ENCODE measurements at places on chromosomes 16 and 17.

DNA sequence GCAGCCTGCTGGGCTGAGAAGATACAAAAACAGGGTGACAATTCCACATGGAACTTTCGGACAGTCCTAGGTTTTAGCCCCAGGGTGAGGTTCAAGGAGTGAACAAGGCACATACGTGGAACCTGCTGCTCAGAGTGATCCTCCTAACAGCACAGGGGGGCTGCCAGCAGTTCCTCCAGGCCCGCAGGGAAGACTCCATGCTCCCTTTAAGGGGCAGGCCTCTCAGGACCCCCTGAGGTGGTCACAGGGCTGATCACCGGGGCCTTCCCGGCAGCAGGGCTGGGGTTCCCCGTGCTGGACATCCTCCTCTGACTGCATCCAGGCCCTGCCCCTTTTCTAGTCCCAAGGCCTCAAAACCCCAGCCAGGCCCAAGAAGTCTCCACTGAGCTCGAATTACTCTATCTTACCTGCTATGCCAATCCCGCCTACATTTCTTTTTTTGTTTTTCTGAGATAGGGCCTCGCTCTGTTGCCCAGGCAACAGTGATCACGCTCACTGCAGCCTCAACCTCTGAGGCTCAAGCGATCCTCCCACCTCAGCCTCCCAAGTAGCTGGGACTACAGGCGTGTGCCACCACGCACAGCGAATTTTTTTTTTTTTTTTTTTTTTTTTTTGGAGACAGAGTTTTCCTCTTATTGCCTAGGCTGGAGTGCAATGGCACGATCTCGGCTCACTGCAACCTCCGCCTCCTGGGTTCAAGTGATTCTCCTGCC lies 10.4 kb downstream of the CANT1 start:
- no peak for DNase-seq

DNA sequence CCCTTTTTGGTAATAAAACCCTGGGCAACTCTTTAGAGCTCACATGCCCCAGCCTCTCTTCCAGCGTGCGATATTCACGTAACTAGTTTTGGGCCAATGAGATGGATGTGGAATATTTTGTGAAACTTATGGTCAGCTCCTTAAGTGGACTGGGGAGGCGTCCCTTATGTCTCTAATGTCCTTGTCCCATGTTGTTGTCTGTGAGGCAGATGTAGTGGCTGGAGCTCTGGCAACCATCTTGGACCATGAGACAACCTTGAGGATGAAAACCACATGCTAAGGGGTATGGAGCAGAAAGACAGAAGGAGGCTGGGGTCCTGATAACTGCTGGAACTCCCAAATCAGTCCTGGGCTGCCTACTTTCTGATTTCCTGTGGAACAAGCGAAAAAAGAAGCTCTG lies 31.4 kb upstream of the GPRC5B start:
- DNase-seq: no peak

- DNase-seq: no peak
These were observed 33.7 kb upstream of the PVALEF start for GRCh38 chr17:81131486-81132196.

DNA sequence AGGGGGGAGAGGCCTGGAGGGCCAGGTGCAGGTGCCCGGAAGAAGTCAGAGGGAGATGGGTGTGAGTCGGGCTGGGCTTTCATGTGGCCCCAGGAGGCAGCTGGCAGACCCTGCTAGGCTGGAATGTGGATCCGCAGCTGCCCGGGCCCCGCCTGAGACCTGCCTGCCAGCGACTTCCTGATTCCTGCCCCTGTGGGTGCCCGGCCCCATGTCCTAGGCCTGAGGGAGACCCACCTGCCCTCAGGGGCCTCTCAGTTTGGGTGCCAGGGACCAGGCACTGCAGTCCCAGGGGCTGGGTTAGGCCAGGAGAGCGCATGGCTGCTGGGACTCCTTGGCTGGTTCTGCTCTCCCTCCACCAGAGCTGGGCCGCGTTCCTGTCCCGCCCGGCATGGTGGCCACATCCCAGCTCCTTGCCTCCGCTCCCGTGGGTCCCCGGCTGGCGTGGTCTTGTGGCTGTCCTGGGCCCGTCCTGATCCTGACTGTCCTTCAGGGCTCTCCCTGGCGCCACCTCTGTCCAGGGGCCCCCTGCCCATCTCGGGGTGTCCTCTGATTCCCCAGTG lies 22.1 kb upstream of the SPNS2 start:
- no peak for DNase-seq

DNA sequence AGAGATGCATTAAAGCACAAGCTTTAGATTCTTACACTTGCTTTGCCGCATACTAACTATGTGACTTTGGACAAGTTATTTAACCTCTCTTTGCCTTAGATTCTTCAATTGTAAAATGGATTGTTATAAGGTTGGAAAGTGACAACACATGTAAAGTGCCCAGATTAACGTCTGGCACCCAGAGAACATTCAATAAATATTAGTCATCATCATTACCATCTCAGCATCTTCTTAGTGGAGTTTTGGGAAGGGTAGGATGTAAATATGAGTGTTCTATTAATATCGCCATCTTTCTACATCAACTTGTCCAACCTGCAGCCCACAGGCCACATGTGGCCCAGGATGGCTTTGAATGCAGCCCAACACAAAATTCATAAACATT lies 27.4 kb upstream of the FAM20A start:
- DNase-seq: no peak

GRCh38 chr16:10609402-10609774 lies 29.0 kb upstream of the EMP2 start:
- DNase-seq: no peak

GRCh38 chr17:42706732-42707131 lies 24.4 kb downstream of the CNTNAP1 start:
- DNase-seq: no peak

GRCh38 chr17:17728550-17729251 lies 47.4 kb downstream of the RAI1 start:
- DNase-seq: no peak

DNA sequence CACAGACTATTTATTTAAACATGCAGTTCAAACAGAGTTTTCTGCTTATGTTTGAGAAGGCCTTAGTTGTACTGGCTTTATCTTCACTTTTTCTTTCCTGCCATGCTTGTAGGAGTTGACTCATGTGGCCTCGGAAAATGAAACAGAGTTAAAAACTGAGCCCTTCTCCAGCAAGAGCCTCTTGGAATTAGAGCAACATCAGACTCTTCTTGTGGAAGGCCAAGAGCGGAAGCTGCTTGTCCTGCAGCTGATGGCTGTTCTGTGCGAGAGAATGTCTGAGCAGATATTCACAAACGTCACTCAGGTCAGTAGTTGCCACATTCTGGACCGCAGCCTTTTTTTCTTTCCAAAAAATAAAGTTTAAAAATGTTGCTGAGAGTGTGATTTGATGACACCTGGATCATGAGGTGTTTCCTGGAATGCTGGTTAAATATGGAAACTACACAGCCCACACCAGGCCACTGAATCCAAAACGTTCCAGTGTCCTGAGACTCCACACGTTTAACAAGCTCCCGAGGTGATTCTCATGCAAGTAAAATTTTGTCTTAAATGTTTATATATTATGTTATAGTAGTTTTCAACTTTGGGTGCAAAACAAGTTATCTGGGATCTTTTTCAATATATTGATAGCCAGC lies 65.9 kb downstream of the TANGO6 start:
- no peak for DNase-seq

- DNase-seq: no peak
These were observed 45.6 kb downstream of the CYB5B start for GRCh38 chr16:69469807-69470561.

- no peak for DNase-seq
These were observed 150.3 kb upstream of the CORO6 start for GRCh38 chr17:29772981-29773380.

DNA sequence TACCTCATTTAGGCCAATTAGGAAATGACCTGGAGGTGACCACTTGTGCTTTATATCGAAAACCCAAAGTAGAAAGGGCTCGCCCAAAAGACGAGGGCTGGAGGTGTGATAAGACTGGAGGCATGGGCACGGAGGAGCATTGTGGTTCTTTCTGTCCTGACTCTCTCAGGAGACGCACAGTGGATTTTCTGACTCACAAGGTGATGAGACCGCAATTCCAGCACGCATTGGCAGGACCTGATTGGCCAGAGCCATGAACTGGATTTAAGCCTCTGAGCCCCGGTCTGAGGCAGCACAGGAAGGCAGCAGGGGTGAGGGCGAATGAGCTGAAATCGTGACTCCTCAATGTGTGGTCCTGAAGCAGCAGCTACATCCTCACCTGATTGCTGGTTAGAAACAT lies 559.1 kb upstream of the SALL1 start:
- no peak for DNase-seq

- DNase-seq: no peak
These were observed 336.2 kb downstream of the SLC39A11 start for GRCh38 chr17:72756256-72756655.

- DNase-seq: no peak
These were observed 2.5 kb upstream of the AIPL1 start for GRCh38 chr17:6437466-6437865.

GRCh38 chr17:60557805-60558204 lies 31.8 kb upstream of the APPBP2 start:
- DNase-seq: no peak

- DNase-seq: no peak
These were observed 4.5 kb upstream of the ZNF287 start for GRCh38 chr17:16573466-16573865.

- no peak for DNase-seq
These were observed 26.0 kb downstream of the TK2 start for GRCh38 chr16:66523861-66524354.

DNA sequence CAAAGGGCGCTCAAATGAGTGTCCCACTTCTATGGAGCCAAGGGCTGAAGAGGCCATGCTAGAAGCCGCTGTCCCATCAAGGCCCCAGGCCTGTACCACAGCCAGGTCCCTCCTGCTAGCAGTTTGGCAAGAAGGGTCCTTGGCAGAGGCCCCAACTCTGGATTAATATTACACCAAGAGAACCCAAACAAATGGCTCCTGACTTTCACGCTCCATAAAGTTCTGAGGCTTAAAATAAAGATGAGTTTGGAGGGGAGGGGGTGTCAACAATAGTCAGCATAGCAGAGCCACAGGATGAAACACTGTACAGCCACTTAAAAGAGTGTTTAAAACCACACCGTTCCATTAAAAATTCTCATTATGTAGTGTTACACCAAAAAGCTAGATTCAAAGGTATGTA lies 30.5 kb downstream of the CUEDC1 start:
- DNase-seq: no peak

- DNase-seq: no peak
These were observed 1.4 kb upstream of the CYB561 start for GRCh38 chr17:63447471-63448009.

DNA sequence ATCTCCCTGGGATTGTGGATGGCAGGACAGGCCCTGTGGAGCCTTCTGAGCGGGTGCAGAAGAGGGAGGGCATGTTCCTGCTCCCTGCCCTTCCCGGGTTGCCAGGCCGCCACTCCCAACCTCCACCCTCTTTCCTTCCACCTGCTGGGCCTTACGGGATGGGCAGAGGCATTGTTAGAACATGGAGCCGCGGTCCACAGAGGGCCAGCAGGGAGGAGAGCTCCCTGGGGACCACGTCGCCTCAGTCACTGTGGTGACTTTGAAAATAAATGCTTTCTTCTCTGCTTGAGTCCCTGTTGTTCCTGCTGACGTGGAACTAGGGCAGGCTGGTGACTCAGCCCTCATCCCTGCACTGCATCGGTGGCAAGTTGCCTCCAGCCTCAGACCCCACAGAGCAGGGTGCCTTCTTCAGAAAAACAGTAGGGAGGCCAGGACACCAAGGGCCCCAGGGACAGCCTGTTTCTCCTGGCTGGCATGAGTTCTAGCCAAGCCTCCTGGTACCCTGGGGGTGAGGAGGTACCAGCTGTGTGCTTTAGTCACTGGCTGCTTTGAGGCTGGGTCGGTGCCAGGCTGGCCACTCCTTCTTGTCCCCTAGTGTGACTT lies 224.9 kb downstream of the SEC14L1 start:
- no peak for DNase-seq

GRCh38 chr17:47120521-47121095 lies 68.5 kb downstream of the CDC27 start:
- DNase-seq: no peak

DNA sequence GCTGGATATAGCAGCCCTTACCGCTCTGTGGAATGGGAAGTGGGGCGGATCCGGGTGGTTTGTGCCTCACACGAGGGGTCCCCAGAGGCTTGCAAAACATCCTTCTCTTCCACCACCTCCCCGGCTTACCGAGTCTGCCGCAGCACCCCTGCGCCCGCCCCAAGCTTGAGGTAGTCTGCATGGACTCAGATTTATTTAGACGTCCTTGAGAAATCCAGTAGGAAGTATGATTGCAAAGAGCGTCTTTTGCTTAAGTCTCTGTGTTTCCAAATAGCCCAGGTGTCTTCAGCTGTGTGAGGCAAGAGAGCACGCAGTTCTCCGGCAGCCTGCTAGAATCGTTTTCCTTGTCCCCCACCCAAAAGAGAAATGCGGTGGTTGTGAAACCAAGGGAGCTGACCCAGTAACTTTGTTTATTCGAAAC lies 2.4 kb downstream of the KIAA0513 start:
- DNase-seq: no peak

DNA sequence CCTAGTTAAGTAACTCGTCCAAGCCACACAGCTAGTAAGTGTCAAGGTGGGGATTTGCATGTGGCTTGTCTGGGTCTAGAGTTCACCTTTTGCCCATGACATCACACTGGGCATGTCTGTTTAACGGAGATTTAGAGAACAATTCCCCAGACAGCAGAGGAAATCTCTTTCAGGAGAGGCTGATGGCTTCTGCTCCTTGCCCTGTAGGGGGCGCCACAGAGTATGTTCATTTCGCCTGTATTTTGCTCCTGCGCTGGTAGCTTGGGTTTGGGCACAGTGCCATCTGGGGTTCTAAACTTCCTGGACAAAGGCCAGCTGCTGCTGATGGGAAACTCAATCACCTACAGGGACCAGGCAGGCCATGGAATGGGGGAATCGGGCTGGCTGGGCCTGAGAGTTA lies 20.4 kb downstream of the OTOA start:
- no peak for DNase-seq

DNA sequence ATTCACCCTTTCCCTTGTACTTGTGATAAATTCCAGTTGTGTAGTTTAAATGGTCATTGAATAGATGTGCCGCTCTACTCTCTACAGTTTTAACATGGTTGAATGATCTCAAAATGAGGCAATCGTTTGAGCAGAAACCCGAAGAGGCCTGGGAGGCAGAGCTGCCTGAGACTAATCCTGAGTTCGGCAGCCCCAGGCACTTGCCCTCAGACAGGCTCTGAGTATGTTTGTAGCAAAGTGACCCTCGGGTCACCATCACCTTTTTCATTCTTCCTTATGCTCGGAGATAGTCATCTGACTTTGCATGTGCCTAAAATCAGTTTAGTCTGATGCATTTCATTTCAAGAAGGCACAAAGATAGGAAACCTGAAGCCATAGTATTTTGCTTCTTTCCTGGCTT lies 184.0 kb upstream of the RBFOX1 start:
- DNase-seq: no peak
